HuH-7 (cell line): ENCODE measurements at places on chromosomes 3 and 15.
A peak's percentile ranks its signal among the peaks of the same experiment; 100 is the strongest.

DNA sequence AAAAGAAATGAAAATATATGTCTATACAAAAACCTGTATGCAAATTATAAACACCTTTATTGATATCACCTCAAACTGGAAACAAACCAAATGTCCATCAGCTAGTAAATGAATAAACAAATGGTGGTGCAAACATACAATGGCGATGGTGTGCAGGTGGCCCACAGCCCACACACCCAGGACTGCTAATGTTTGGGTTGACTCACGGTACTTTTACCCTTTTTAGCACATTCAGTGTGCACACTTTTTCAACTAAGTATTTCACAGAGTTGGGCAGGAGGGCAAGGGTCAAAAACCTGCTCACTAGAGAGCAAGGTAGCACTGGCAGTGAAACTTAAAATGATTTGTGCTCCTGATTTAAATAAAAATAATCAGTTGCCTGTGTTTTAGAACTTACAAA, 123.1 kb upstream of the BHLHE40 start:
- DNase-seq: no peak

DNA sequence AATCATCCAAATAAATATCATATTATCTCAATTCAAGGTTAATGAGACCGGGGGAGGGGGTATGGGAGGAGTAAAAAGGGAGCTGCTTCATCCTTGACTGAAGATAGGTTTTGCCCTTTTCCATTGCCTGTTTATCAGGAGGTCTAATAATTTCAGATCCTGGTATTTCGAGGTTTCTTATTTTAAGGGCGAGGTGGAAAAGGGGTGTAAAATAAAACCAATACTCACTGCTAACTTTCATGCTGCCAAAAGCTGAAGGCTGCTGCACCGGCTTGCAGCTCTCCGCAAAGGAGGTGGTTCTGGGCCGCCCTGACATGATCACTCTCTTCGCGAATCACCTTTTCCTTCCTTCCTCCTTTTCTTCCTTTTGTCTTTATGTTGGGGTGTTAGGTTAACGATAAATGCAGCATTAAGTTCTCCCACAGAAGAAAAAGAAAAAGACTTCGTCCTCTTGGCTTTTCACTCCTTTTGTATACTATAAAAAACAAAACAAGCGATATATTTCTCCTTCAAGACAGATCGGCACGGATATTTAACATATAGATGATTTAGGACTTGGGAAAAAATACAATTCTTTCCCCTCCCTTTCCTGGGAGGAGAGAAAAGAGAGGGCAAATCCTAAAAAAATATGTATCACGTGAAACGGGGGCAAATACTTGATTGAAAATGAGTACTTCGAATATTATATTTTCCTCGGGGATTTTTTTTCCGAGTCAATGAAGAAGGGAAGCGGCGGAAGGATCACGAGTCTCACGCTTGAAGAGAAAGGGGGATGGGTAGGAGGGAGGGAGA, 932 bp downstream of the GSK3B start:
- no peak for DNase-seq

DNA sequence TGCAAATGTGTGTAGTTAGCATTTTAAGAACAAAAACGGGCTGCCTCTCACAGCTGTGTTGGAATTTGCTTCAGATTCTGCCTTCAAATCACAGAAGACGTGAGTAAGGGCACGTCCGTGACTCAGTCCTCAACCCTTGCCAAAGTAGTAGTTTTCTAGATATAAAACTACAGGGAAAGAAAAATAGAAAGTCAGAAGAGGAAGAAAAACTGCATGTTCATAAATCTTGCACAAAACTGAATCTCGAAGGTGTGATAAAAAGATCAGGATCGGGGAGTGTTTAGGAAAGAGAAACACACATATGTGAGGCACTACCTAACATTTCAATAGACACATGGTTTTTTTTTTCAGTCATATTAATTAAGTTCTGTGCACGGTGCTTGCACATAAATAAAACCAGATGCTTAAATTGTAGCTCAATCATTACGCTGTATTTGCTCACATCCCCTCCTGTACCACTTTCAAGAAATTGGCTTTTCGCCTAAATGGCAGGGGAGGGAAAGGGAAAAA, 71.7 kb downstream of the P3H2 start:
- no peak for DNase-seq

DNA sequence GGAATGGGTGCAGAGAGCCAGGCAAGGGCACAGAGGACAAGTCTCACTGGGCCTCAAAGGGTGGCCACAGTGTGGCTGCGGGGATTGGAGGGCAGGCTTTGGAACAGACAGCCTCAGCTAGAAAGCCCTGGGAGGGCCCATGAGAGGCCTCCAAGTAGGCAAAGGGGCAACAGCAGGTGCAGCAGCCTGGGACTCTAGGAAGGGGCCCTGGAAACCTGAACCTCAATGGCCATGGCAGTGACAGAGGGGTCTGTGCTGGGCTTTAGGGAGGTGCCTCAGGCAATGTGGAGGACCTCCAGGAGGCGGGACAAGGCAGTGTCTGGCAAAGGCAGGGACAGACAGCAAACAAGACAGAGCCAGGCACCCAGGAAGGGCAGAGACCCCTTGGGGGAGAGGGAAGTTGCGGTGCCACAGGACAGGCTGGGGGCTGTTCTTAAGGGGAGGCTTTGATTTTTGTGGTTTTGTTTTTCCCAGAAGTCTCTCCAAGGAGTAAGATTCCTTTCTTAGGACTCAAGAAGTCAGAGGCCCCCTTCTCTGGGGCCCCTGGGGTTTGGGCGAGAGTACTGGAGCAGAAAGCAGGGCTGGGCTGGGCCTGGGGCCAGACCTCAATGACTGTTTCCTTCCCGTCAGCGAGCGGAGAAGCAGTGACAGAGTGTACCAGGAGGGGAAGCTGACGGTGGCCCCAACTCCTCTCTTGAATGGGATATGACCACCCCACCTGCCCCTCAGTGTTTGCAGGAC, 9.7 kb downstream of the STOML1 start:
- no peak for DNase-seq

GRCh38 chr3:167305340-167305890, 74.7 kb downstream of the ZBBX start:
- no peak for DNase-seq

DNA sequence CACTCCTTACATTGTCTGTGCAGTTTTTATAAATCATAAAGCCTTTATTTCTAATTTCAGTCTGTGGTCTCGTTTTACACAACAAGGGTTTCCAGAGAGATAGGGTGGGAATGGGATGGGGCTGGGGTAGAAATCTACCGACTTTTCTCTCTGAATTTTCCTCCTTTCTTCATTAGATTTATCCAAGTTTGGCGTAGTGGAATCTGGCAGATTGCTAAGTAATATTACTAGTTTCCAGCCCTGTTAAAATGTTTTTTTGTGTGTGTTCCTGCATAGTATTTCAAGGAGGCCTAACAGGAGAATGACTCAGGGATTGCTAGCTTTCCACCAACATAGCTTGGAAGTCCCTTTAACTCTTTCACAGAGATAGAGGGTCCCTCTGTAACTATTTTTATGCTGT, 185.5 kb upstream of the GOLGA6L4 start:
- no peak for DNase-seq

DNA sequence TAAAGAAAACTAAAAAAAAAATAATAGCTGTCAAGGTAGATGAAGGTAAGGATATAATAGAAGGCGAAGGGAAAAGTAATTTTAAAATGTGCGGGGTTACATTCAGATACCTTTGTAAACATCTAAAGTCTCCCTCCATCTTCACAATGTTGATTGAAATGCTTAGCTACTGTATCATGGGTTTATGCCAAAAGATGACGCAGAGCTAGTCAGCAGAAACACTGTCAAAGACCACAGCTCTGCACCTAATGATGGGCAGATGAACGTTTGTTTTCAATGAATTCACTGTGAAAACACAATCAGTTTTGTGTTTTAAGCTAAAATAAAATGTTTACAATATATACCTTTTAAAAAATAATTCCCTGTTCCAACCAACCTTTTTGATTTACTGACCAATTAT, 61.2 kb downstream of the RFTN1 start:
- DNase-seq: no peak

DNA sequence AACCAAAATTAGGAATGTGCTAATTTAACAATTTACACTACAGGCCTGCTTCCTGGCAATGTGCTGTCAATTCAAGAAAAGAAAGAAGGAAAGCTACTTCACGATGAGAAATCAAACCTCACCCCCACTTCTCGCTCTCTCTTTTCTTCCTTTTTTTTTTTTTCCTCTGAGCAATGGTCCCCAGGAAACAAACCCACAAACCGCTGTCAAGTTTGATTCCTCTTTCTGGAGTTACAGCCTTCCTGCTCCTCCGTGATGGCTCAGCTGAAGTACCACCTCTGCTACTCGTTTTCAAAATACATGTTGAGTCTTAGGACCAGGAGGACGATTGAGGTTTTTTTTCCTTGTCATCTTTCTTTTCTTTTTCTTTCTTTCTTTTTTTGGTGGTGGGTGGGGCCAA, 3.4 kb upstream of the TRIM71 start:
- no peak for DNase-seq

DNA sequence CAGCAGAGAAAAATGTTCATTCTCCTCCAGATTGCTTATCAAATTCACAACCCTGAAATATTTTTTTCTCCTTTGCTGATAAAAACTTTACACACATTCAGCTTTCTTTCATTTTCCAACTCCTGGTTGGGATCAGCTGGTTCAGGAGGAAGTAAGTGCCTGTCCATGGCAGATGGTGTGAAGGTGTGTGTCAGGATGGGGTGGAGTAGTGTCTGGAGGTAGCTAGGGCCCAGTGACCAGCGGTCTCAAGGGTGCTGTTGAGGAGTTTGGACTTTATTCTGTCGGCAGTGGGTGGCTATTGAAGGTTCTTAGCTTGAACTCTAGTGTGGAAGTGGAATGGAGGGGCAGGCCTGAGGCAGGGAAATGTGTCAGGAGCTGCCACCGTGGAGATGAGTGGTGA, 46.9 kb upstream of the PTPN23 start:
- DNase-seq: no peak

DNA sequence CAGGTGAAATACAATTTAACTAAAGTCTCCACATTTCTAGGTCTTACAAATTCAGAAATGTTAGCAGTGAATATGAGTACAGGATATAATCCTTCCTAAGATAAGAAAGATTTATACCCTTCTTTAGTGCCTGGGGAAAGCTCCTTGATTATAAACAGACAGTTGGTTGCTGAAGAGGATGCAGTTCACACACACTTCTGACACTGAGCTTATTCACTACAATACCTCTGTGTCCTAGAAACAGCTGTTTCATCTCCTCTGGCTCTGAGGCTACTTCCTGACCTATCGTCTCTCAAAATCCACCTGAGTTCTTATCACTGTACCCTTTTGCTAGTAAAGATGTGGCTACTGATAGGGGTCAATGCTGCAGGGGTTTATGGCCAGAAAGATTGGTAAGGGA, 57.1 kb downstream of the TP63 start:
- DNase-seq: no peak

- DNase-seq: peak; percentile 66
Measured at GRCh38 chr3:12663401-12663935, 449 bp downstream of the RAF1 start.

DNA sequence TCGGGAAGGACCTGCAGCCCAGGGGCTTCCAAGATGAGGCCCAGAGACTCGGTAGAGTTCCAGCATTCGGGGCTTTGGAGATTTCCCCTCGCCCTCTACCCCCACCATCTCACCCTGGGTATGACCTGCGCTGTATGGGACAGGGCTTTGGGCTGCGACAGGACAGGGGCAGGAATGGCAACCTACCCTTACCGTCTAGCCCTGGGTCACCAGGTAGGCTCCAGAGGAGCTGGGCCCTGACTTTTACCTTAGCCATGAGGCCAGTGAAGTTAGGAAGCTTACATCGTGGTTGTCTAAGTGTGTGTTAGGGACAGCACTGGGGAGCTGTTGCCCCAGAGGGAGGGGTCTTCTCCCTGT, 683 bp downstream of the PPM1M start:
- no peak for DNase-seq

DNA sequence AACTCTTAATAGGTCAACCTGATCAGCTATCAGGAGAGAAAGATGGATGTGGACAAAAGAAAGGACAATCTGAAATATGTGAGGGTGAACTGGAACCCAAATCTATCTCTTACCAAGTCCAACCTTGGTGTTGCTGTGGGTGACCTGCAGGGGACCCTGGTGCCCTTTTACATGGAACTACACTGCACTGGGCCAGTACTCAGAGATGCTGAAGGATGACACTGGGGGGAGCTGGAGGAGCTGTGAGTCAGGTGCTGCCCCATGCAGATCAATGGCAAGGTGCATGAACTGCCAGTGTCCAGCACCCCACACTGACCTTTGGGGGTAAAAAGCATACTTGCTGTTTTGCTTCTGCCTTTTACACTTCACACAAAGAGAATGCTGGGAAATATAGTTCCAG, 55.6 kb upstream of the TBC1D5 start:
- DNase-seq: no peak

DNA sequence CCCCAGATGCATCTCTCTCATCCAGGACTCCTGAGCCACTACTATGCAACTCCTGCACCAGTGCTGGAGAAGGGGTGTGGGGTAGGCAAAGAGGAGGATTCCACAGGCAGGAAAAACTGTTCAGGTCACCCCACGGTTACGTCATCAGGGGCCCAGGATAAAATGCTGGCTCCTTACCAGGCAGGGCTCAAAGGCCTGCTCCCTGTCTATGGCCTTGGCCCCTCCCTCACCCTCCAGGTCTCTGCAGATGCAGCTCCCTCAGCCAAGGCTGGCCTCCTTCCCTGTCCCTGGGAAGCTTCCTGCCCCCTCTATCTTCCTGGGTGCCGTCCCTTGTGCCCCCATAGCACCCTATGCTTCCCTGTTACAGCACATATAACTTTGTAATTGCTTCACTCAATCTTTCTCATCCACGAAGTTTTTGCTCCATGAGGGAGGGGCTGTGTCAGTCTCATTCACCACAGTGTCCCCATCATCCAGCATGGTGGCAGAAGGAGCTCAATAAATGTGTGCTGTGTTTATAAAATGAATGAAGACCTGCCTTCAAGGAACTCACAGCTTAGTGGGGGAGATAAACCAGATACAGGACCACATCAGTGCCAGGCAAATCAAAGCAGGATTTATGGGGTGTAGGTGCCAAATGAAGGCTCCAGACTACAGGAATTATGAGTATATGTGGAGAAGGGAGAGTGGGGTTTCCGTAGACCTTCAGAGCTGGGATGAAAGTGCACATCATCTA, 18.6 kb downstream of the KBTBD13 start:
- no peak for DNase-seq
